ENCODE measurements at places on chromosomes 13 and 19.

- no peak for DNase-seq
These were observed 8.3 kb upstream of the KLF16 start for GRCh38 chr19:1871630-1872029.

- DNase-seq: no peak
These were observed 43.9 kb downstream of the SLC10A2 start for GRCh38 chr13:103022336-103022735.

- DNase-seq: no peak
These were observed 622 bp downstream of the RASA3 start for GRCh38 chr13:114131583-114132418.

- DNase-seq: no peak
These were observed 297.4 kb downstream of the DCLK1 start for GRCh38 chr13:35833608-35834275.

DNA sequence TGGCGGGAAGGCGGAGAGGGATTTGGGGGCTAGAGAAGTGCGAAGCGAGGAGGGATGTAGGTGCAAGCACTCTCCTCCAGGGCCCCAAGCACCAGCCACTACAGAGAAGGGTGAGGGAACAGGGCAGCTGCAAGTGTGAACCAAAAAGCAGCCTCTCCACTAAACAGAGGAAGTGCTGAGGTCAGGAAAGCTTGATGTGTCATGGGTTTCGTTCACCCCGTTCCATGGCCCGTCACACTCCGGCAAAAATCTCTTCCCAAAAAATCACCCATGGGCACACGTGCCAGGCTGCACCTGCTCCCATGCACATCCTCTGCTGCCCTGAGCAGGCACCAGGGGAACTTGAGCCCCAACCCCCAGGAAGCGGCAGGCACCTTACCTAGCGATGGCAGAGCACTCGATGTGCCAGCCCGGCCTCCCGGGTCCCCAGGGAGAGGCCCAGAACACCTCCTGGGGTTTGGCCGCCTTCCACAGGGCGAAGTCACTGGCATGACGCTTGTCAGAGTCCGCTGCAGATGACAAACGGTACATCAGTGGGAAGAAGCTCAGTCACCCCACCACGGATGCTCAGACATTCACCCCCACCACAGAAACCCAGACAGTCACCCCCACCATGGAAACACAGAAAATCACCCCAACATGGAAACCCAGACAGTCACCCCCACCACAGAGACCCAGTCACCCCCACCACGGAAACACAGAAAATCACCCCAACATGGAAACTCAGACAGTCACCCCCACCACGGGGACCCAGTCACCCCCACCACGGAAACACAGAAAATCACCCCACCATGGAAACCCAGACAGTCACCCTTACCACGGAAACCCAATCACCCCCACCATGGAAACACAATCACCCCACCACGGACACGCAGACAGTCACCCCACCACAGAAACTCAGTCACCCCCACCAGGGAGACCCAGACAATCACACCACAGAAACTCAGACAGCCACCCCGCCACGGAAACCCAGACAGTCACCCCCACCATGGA is 29.0 kb downstream of the CARS2 start:
- no peak for DNase-seq

DNA sequence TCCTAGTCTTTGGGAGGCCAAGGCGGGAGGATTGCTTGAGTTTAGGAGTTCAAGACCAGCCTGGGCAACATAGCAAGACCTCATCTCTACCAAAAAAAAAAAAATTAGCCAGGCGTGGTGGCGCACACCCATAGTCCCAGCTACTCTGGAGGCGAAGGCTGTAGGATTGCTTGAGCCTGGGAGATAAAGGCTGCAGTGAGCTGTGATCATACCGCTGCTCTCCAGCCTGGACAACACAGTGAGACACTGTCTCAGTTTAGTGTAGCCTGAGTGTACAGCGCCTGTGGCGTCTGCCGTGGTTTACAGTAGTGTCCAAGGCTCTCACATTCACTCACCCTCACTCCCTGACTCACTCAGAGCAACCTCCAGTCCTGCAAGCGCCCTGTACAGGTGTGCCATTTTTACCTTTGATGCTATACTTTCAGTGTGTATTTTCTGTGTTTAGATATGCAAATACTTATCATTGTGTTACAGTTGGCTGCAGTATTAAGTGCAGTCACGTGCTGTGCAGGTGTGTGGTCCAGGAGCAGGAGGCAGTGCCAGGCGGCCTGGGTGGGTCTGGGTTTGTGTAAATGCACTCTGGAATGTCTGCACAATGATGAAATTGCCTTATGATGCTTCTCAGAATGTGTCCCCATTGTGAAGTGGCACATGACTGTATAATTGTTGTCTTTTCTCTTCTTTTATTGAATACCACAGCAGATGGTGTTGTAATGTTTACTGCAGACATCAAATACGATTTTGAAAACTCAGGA is 36.1 kb upstream of the DCUN1D2 start:
- no peak for DNase-seq

DNA sequence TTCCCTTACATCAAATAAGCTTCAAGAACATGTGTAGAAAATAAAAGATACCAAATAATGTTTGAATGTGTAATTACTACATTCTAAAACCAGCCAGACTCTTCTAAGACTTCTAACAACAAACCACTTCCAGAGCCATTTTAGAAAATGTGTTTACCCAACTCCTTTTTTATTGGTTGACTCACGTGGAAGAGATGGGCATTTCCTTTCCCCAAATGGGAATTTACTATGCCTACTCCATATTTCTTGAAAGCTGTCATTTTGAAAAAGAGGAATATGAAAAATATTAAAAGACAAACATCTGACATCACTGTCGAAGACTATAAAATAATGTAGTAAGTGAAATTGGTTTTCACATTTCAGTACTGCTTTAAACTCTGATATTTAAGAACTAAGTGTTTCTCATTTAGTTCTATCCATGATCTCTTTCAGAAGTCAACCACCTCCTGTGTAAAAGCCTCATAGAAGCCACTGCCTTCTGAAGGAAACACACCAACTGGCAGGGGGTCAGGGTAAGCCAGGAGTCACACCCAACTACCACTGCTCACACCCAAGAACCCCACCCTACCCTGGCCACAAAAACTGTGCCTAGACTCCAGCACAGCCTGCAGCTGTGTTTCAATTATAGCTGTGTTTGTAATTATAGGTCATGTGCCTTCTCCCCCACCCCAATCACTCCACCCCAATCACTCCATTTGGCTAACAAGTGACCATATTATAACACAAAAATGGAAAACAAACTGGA is 86.8 kb downstream of the UBL3 start:
- no peak for DNase-seq

GRCh38 chr13:71644579-71644978 is 222.4 kb downstream of the DACH1 start:
- no peak for DNase-seq

GRCh38 chr19:8648240-8648639 is 17.8 kb downstream of the NFILZ start:
- DNase-seq: no peak

DNA sequence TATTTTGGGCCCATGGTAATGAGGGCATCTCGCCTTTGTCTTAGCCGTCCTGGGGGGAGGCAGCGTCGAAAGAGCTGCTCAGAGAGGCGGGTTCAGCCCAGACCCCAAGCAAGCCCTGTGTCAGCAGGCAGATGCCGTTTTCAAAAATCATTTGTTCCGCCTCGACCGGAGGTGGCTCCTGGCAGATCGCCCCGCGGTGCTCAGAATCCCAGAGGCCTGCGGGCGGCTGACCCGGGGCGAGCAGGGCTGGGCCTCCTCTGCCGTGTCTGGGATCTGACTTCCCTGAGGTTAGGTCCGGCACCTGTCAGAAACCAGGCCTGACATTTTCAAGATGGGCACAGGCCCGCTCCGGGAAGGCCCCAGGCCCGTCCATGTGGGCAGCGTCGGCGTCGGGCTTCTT is 36.1 kb downstream of the CRTC1 start:
- no peak for DNase-seq

- DNase-seq: no peak
These were observed 14.1 kb upstream of the NDFIP2 start for GRCh38 chr13:79466872-79467271.

DNA sequence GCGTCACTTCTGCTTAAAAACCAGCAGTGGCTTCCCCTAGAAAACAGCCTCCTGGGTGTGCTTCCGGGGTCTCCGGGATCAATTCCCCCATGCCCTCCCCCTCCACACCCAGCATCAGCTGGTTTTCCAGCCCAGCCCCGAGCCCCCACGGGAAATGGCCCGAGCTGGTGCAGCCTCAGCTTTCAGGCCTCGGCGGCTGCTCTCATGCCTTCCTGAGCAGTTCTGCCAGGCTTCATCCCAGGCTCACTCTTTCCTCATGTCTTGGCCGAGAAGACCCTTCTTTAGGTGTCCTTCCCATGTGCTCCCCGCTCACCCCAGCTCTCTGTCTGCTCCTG is 103.1 kb upstream of the RNF113B start:
- no peak for DNase-seq

DNA sequence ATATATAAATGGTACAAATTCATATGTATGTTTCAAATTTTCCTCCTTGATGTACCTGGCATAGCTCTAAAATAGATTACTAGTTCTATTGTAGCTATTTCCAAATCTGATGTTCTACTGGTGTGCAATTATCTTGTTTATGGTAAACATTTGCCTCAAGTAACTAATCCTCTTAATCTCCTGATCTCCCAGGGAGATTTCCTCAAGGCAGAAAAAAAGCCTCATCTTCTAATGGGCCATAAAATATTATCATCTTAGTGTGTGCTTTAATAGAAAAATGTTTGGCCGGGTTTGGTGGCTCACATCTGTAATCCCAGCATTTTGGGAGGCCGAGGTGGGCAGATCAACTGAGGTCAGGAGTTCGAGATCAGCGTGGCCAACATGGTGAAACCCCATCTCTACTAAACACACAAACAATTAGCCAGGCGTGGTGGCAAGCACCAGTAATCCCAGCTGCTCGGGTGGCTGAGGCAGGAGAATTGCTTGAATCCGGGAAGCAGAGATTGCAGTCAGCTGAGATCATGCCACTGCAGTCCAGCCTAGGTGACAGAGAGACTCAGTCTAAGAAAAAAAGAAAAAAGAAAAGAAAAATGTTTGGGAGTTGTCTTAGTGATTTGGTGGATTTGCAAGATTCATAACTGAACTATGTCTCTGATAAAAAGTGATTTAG is 498.9 kb upstream of the SLITRK5 start:
- no peak for DNase-seq

- DNase-seq: no peak
These were observed 1.4 kb downstream of the ANKRD27 start for GRCh38 chr19:32673573-32673972.

DNA sequence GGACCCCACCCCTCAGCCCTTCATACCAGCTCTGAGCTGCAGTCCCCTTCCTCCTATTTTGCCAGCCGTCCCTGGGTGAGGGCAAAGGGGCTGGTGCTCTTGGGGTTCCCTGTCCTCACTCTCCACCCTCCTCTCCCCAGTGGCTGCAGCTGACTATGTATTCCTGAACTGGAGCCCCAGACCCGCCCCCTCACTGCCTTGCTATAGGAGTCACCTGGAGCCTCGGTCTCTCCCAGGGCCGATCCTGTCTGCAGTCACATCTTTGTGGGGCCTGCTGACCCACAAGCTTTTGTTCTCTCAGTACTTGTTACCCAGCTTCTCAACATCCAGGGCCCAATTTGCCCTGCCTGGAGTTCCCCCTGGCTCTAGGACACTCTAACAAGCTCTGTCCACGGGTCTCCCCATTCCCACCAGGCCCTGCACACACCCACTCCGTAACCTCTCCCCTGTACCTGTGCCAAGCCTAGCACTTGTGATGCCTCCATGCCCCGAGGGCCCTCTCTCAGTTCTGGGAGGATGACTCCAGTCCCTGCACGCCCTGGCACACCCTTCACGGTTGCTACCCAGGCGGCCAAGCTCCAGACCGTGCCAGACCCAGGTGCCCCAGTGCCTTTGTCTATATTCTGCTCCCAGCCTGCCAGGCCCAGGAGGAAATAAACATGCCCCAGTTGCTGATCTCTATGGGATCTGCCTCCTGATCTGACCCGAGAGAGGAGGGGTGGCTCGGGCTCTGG is 2.4 kb downstream of the COX7A1 start:
- DNase-seq: no peak

GRCh38 chr19:2080336-2080988 is 15.7 kb downstream of the MOB3A start:
- DNase-seq: no peak

- no peak for DNase-seq
These were observed 220.5 kb downstream of the TM9SF2 start for GRCh38 chr13:99721606-99722337.

- no peak for DNase-seq
These were observed 23.2 kb downstream of the PDX1 start for GRCh38 chr13:27942972-27943371.

DNA sequence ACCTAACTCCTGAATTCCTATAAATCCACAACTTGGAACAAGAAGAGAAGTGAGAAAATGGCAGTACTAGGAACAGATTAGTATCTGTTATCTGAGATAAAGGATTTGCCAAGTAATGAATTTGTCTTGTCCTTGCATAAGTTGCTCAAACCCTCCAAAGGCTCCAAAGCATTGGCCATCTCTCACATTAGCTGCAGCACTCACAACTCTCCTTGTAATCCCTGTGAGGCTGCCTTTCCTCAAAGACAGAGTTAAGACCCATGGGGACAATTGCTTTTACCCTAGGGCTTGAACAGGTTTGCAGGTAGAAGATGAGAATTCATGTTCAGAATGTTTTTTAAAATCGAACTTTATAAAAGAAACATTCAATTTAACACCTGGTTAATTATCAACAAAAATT is 1702.2 kb downstream of the EFNB2 start:
- no peak for DNase-seq

DNA sequence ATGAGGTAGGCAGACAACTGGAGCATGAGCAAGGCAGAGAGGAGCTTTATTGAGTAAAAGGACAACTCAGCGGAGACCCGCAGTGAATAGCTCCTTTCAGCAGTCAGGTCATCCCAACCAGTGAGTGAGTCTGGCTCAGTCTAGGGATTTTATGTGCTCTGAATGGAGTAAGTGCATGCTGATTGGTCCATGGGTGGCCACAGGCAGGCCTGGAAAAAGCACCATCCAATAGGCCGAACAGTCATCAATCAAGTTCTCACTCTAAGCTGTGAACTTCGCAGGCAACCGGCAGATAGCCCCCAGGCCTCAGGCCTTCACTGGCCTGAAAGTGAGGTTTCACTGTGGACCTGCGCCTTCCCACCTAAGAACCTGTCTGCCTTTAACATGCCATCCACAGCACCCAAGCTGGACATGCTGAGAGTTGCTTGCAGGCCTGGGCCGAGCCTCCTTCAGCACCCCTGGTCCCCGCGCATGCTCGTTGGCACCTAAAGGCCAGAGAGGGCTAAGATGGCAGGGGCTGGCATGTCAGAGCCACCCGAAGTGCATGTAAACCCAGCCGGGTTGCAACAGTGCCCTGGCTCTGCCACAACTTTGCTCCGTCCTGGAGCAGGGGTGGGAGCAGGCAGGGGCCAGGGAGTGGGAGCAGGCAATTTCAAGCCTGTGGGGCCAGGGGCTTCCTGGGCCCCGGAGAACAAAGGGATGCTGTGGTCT is 698.7 kb downstream of the SLITRK1 start:
- no peak for DNase-seq

DNA sequence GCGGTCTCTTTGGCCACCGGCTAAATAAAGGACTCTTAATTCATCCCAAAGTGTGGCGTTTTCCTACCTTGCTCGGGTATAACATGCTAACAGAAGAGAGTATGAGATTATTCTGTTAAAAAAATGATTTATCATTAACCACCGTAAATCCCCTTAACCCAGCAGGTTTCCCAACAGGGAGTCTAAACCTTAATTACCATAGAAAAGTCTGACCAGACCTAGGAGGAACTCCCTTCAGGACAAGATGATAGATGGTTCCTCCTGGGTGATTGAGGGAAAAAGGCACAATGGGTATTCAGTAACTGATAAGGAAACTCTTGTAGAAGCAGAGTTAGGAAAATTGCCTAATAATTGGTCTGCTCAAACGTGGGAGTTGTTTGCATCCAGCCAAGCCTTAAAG is 193.7 kb downstream of the ZNF737 start:
- DNase-seq: no peak

All from caudate nucleus (tissue), 63 donors.